ENCODE measurements at places on chromosomes 4 and X.

DNA sequence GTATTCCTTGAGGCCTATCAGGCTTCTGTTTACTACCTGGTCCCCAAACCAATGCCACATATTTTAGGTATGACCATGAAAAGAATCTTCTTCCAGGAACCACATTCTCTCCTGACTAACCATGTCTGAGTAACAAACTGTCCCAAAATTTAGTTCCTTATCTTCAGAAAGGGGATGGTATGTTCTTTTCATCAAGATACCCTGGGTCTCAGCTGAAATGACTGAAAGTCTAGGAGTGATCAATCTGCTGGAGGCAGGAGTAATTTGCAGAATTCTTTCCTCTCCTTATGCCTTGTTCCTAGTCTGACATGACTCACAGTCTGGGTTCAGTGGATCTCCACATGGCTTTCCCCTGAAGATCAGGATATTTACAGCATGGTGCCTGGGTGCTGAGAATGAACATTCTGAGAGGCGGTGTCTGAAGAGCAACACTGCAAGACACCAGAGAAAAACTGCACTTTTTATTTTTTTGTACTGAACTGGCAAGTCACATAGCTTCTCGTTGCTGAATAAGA lies 665.5 kb downstream of the TLL1 start:
- no peak for DNase-seq

DNA sequence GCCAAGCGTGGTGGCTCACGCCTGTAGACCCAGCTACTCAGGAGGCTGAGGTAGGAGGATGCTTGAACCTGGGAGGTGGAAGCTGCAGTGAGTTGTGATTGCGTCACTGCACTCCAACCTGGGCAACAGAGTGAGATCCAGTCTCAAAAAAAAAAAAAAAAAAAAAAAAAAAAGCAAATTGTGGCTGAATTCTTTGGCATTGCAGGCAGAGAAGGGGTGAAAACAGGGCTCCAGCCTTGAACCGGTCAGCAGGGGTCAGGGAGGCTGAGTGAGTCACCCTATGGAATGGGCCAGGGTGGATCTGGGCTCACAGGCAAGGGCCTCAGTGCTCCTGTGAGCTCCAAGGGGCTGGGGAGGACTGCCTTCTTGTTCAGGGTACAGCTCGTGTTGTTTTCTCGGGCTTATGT lies 13.2 kb upstream of the FAM3A start:
- DNase-seq: no peak

- DNase-seq: no peak
These were observed 155.8 kb downstream of the SHROOM3 start for GRCh38 chr4:76590798-76591281.

DNA sequence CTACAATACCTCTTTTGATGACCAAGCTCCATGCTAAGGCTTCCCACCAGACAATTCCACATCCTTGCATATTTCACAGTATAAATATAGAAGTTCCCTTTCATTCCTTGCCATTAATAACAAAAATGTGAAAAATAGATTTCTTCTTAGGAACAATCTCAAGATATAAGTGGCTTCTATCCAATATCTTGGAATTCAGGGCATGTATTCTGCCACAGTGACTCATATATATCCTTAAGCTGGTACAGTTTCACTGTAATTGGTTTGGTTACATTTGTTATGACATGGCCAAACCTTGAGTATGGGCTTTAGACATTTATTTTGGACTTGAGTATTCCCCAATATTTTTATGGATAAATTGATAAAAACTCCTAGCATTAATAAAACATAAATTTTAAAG lies 181.7 kb upstream of the DDX53 start:
- DNase-seq: no peak

- DNase-seq: no peak
These were observed 28.8 kb downstream of the PPP2R3B start for GRCh38 chrX:357693-358471.

- DNase-seq: no peak
These were observed 334.7 kb upstream of the NR3C2 start for GRCh38 chr4:148776941-148777340.

- DNase-seq: no peak
These were observed 119.7 kb upstream of the RBPJ start for GRCh38 chr4:26201120-26201519.

- DNase-seq: peak; percentile 17
These were observed 128.7 kb upstream of the GALNT7 start for GRCh38 chr4:173039617-173040577.

GRCh38 chr4:7964459-7964858 lies 24.8 kb upstream of the AFAP1 start:
- DNase-seq: no peak

GRCh38 chrX:7158468-7158990 lies 10.6 kb upstream of the PUDP start:
- DNase-seq: no peak

GRCh38 chrX:23575281-23575680 lies 92.0 kb upstream of the PRDX4 start:
- DNase-seq: no peak

- no peak for DNase-seq
These were observed 147.9 kb downstream of the CHIC2 start for GRCh38 chr4:53916431-53916889.

DNA sequence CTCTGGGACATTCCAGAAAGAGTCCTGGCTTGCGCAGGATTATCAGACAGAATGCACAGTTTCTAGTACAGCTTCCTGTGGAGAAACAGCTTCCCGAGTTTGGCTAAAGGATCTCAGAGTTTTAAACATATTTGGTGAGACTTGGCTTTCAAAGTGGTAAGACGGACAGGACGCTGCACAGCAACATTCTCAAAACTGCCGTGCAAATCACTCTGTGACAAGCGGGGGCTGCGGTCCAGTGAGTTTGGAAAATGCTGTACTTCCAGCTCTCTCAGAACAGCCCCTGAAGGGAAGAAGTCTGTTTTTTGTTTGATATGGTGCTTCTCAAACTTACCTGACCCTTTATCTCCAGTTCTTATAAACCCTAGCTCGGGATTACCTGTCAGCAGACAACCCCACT lies 18.1 kb downstream of the LGI2 start:
- no peak for DNase-seq

GRCh38 chr4:42655921-42656678 lies 805 bp downstream of the ATP8A1 start:
- DNase-seq: peak; percentile 19

GRCh38 chr4:38188631-38189101 lies 228.5 kb downstream of the PTTG2 start:
- no peak for DNase-seq

DNA sequence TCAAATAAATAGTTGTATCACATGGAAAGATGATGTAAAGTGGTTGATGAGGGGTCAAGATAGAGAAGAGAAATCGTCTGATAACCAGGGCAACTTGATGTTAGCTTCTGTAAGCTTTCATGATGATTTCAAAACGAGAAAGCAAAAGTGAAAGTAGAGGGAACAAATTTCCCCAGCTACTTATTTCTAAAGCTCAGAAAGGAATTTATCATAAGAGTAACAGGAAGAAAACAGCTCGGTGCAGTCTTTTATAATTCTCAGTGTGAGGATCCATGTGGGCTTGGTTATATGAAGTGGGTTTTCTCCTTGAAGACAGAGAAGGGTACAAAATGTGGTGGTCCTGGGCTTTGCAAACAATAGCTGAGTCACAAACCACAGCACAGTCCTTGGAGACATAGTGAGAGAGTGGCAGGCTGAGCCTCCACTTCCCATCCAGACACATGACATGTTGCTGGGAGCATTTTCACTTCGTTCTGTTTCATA lies 32.1 kb upstream of the GLRA2 start:
- DNase-seq: no peak

DNA sequence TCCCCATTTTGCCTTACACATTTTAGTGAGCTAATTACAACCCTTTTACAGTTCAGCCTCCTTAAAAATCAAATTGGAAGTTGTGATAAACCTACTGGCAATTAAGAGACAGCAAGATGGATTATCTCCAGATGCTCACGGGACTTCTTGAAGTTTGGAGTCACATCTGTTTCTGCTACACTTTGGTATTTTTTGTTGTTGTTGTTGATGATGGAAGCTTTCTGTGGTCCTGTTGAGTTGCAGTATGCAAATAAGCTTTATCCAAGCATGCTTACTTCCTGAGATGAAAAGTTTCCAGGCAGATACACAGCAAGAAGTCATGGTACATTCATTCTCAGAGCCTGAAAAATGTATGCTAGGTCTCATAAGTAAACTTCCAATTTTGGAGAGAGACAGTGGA lies 670.0 kb upstream of the AMOT start:
- no peak for DNase-seq

- no peak for DNase-seq
These were observed 24.2 kb upstream of the GDPD2 start for GRCh38 chrX:70398899-70399298.

DNA sequence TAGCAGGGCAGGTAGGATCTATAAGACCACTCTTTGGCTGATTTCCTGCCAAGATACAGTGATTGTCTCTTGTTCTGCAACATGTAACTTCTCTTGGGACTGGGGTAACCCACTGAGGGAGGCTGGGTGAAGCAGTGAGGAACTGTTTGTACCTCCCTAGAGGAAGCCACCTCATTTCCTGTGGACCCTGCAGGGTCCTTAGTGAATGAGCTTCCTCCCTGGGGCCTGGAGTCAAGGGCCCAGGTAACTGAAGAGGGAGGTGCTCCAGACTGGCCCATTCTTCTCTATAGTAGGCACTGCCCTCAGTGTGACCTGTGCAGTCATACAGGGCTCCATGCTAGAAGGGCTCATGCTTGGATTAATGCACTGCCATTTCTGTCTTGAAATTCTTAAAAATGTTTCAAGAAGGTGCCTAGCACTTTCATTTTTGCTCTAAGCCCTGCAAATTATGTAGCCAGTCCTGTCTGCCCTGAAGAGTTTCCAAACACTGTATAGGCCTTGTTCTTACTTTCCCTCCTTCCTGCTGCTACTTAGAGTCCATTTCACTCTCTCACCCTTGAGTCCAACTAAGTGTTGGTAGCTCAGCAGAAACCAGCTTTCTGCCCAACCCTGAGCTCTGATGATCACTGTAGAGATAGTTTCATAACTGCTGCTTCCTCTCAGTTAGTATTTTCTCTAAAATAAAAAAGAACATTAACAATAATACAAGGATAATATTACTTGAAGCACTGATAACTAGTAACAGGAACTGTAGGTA lies 8.5 kb upstream of the GRIA3 start:
- no peak for DNase-seq

- DNase-seq: no peak
These were observed 183.2 kb downstream of the RAP1GDS1 start for GRCh38 chr4:98444371-98444770.

DNA sequence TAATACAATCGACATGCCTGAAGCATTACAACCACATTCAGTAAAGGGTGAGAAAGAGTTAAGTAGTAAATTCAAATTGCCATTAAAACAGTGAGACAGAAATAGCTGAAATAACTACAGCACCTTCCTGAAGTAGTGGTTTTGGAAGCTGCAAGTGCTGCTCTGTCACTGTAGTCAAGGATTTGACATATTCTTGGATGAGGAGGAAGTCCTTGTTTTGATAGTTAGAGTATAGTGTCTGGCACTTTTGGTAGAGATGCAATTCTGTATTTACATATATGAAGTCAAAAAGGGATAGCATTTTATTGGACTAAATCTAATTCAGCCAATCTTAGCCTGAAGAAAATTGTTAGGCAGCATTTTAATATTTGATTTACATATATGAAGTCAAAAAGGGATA lies 1559.6 kb downstream of the TECRL start:
- no peak for DNase-seq

- DNase-seq: no peak
These were observed 9.3 kb downstream of the FLNA start for GRCh38 chrX:154365052-154365600.

- no peak for DNase-seq
These were observed 37.5 kb downstream of the PGRMC1 start for GRCh38 chrX:119273420-119274192.

GRCh38 chr4:96352051-96352517 lies 512.2 kb downstream of the PDHA2 start:
- DNase-seq: peak; percentile 9

DNA sequence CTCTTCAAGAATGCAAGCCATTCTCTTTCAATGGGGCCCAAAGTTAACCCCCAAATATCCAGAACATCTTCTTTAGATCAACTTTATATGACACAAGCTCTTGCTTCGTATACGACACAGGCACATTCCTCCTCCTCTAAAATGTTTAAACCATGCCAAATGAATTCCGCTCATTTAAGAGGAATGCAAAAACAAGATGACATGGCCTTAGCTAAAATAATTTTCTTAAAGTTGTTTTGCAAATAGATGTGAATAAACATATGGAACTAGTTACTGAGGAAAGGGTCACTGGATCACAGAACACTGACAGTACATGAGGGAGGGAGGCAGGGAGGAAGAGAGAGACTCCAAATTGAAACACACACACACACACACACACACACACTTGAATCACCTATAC lies 97.4 kb downstream of the RASL11B start:
- no peak for DNase-seq

DNA sequence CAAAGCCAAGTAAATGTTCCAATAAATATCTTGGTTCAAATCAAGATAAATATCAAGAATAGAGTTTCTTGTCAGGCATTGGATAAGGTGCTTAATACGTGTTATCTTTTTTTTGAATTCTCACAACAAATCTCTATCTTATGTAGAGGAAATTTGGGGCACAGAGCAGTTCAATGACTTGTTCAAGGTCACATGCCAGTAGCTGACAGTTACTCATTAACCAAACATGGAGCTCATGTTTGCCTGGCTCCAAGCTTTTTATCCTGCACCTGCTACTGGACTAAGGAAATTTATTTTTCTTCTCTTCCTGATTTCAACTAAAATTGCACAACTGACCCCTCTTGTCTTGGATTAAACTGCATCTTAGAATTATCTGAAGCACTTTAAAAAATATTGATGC lies 76.3 kb downstream of the ATP10D start:
- DNase-seq: no peak

- no peak for DNase-seq
These were observed 13.2 kb downstream of the RUFY3 start for GRCh38 chr4:70734971-70735370.

DNA sequence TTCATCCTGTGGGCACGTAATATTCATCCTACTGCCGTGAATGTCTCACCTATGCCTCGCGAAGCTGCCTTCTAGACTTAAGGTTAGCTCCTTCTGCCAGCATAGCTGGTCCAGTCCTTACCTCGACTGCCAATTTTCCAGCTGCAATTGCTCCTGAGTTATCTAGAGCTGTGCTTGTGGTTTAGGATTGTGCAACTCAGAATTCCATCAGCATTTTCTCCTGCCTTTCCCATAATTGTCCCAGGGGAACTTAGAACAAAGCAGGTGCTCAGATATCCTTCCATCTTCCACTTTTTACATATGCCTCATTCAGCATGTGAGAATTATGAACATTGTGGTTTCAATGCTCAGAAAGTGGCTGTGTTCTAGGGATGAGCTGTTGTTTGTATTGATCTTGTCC lies 131.4 kb upstream of the ADGRL3 start:
- DNase-seq: peak; percentile 34

- no peak for DNase-seq
These were observed 198.9 kb downstream of the MID1IP1 start for GRCh38 chrX:38999967-39000745.

DNA sequence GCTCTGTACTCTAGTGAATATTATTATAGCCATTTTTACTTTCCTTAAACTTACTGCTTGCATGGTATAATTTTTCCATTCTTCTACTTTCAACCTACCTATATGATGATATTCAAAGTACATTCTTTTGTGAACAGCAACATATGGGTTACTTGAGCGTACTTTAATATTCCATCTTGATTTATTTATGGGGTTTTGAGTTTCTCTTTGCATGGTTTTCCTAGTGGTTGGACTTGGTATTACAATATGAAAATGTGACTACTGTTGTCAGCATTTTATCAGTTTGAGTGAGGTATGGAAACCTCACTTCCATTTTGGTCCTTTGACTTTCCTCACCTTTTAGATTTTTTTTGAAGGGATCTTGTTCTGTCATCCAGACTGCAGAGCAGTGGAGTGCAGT lies 35.9 kb downstream of the ADGRG4 start:
- DNase-seq: no peak

Data from NCI-H510A treated with DMSO at 0.1 percent for 48 hours (cell line).